ENCODE measurements at places on chromosomes 5 and 9.

DNA sequence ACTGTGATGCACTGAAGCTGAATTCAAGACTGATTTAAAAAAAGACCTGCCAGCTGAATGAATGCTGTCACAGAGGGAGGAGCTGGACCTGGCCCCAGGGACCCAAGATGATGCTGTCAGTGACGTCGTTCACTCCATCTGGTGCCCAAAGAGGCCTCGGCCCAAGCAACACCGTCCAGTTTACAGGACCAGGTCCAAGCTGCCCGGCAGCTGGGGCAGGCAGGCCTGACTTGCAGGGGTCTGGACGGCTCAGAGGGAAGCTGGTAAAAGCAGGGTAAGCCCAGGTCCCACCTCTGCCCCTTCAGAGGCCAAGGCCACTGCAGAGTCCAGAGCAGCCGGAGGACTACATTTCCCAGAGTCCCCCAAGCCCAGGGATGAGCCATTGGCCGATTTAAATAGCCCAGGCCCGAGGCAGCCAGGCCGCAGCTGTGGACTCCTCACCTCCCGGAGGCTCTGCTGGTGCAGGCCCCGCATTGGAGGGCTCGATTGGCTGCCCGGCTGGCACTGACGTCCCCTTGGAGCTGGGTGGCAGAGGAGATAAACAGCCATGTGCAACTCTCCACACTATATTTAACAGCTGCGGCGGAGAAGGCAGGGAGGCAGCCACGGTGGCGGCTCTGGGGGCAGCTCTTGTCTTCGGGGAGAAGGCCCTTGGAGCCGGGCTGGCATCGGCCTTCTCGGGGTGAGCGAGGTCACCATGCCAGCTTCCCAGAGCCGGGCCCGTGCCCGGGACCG is at the start of gene PLPP7:
Gene PLPP7, plus strand, starts transcription at position 423 of the 735 bp plus-strand sequence. Its CDS starts 275 bp downstream, at position 698.
- no peak for DNase-seq

DNA sequence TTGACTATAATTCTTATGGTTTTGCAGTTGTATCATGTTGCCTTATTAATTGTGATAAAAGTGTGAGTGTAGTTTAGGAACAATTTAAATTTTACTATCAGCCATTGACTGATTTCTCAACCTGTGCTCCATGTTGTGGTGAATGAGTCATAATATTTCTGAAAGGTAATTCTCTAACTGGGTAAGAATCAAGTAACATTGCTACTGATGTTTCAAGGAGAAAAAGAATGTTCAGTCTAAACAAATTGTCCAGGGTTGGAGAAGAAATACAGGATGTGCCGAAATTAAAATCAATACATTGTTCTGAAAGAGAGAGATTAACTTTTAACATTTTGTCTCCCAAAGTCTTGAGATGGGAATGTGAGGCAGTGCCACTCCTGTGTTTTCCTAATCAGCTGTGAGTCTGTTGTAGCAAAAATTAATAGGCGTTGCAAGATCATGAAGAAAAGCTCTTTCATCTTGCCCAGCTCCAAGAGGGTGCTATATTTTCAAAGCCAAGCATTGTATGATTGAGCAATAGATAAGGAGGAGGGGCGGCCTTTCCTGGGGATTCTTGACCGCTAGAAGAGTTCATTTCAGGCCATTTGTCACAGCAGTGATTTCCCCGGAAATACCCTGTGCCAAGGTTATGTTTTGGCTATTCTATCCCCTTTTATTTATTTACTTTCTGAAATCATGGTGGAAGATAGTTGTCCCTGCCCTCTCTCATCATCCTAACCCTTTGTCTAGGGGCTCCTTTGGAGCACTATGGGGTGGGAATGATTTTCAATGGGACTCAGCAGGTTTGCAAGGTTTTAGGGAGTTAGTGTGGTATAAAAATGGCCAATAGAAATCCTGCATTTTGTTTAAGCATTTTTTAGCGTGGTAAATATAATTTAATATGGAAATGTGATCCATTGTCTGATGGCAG is 151.6 kb downstream of the FOCAD start:
- no peak for DNase-seq

DNA sequence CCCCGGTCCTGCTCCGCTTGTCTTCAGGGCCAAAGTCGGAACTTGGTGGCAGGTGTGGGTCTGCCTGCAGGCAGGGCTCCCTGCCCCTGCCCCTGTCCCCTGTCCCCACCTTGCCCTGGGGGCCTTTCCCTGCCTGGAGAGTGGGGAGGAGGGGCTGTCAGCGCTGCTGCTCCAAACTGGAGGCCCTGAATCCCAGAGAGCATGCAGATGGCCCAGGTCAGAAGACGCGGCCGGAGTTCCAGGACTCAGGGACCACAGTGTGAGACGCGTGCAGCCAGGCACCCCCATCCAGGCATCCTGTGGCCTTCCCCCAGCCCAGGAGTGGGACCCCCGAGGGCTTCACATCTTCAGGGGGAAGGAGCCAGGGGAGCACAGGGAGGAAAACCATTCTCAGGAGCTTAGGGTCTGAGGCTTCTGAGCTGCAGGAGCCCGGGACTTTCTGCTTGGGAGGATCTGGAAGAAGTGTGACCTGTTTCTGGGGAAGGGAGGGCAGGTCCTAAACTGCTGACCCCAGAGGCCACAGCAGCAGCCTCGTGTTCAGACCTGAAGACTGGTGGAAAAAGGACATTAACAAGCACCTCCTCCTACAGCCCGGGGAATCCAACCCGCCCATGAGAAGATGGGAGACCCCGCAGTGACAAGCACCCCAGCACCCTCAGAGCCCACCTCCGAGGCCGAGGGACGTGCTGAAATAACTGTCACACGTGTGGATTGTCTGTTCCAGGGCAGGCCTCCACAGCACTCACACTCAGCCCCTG is 38.0 kb downstream of the RASGEF1C start:
- DNase-seq: no peak

DNA sequence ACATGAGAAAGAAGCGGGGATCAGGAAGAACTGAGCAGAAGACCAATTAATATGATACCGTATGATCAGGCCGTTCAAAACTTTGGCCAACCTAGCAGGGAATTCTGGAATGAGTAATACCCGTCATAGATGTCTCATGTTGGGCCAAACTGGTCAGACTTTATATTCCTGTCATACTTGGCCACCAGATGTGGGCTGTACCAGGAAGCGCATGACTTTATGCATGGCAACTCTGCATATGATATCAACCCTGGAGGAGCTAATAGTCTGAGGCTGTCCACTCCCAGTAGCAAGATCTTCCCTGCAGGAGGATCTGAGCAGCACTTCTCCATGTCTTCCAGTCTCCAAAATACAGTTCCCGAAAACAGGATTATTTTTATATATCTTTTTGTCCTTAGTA is 68.5 kb upstream of the NAA35 start:
- no peak for DNase-seq

DNA sequence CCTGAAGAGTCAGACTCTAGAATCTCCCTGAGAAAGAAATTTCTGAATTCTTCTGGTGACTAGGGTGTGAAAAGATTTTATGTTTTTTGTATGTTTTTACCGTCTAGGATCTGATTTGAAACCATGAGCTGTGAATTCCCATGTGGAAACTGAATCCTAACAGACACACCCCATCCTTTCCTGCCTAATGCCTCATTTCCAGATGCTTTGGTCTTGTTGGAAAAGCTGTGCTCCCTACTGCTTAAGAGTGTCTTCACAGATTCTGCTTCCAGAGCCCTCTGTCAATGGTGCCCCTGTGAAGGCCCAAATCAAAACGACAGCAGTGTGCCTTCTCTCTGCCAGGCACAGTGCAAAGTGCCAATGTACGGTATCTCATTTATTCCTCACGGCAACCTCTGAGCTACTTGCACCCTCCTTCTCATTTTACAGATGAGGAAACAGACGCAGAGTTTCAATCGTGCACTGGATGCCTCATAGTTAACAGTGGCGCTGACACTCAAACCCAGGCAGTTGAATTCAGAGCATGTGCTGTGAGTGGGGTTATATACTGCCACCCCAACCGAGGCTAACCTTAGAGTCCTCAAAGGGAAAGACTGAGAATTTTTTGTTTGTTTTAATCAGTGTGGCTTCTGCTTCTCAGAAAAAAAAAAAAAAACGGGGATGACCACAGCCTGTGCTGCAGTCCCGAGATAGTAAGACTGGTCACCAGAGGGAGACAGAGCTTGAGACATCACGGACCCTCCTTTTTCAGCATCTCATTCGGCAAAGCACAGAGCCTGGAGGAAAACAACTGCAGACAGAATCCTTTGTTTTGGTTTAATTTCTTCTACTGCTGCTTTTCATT is 188.4 kb downstream of the SNCAIP start:
- DNase-seq: no peak

DNA sequence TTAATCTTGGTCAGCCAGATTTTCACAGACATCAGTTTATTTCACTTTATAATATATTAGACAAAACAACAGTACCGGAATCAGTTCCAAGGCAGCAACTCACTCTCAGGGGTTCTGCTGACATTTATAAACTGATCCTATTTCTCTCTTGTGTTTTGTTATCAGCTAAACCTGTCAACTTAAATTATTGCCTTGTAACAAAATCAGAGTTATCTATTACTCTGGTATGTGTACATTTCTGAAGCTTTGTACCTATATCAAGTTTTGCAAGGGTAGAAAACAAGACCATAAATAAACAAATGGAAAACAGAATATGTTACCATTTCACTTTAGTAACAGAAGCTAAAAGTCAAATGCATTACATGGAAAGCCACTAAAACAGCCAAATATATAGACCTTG is 122.1 kb downstream of the SIL1 start:
- DNase-seq: no peak

- no peak for DNase-seq
Observed at GRCh38 chr5:140336388-140336787, 10.0 kb downstream of the HBEGF start.

Measured in stimulated activated CD4-positive, alpha-beta T cell treated with anti-CD3 and anti-CD28 coated beads, Interleukin-2, amount 100 ng/mL, for 48 hours (primary cell).